ENCODE measurements at places on chromosomes 2 and 18. TPM values are rescaled to one million over a fixed set of nuclear protein-coding genes. Genes with fewer than 3 reads are reported as not detected.

DNAJC5G gene
- total RNA-seq = not detected

PDK1 gene
- 62.6 TPM for total RNA-seq

CCBE1 gene
- 3.2 TPM for total RNA-seq

POU3F3 gene
- 2.4 TPM for total RNA-seq

ZNG1B gene
- total RNA-seq = 27.9 TPM

ANTXR1 gene
- 56.7 TPM for total RNA-seq

- no peak for DNase-seq
Measured at GRCh38 chr2:79903222-79904000, 390.6 kb downstream of the CTNNA2 start.

- DNase-seq = no peak
Measured at GRCh38 chr18:24370120-24370519, 27.5 kb downstream of the OSBPL1A start.

- DNase-seq = no peak
Measured at GRCh38 chr2:48036312-48036711, 130.0 kb upstream of the FBXO11 start.

DNA sequence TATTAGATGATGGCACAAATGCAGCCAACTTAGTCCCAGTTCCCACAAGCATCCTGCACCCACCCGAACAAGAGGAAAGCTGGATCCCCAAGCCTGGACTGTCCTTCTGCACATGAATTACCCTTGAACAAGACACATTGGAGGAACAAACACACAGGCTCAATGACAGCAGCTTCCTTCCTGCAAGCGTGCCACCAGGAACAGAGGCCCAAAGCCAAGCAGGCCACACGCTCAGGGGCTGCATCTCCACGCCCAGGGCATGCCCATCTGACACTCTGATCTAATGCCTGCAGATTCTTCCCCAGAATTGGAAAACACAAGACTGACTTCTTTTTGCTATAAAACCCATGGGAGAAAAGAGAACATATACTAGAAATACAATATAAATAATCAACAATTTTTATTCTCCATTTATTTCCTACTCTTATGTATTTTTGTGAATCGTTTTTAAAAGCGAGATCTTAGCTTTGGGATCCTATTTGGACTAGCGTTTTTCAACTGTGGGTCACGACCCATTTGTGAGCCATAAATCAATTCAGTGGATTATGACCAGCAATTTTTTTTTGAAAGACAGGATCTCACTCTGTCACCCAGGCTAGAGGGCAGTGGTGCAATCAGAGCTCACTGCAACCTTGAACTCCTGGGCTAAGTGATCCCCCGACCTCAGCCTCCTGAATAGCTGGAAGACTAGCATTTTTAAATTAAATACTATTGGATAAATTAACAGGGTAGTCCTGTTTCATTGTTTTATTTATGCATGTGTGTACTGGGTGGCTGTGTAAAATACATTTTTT is 34.4 kb downstream of the PSTPIP2 start:
- DNase-seq = no peak

DNA sequence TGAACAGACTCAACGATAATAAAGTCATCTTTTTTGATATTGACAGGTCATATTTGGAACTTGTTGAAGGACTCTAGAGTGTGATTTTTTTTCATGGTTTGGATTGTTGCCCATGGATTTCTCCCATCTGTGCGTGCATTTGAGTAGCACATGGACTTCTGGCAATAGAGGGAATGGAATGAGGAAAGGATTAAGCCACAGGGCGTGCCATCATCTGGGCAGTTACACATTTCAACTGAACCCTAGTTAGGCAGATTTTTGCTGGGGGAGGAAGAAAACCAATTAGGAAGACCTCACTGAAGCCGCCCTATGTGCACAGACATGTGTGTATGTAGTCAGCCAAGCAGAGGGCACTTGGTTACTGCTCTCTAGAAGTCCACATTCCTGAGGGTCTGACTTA is 72.6 kb downstream of the TPGS2 start:
- DNase-seq = no peak

- DNase-seq = no peak
Measured at GRCh38 chr2:78870343-78870967, 155.0 kb upstream of the REG3G start.

All from lower leg skin (tissue), 4 donors.